ENCODE measurements at places on chromosomes 3 and 15.

- DNase-seq: peak; percentile 97
Measured at GRCh38 chr3:193240850-193241706, at the start of gene PLAAT1. Gene PLAAT1, plus strand, starts transcription at chr3:193241222. Its CDS starts 14,429 bp downstream, at chr3:193255651.

DNA sequence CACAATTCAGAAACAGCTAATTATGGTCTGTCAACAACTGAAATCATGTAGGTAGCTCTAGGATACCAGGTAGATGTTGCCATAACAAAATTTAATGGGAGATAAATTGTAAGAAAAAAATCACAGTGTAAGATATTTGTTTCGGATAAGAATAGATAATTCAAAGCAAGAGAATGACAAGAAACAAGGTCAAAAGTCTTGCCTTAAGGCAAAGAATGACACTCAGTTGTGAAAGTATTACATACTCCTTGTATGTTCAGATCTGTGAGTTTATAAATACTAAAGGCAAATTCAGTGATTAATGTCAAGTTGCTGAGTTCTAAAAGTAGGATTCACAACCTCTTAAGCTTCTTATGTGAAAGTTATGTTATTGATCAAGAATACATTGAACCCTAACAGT, 772.2 kb upstream of the SGO1 start:
- no peak for DNase-seq

- no peak for DNase-seq
Measured at GRCh38 chr15:100690795-100691158, 88.4 kb downstream of the ASB7 start.

DNA sequence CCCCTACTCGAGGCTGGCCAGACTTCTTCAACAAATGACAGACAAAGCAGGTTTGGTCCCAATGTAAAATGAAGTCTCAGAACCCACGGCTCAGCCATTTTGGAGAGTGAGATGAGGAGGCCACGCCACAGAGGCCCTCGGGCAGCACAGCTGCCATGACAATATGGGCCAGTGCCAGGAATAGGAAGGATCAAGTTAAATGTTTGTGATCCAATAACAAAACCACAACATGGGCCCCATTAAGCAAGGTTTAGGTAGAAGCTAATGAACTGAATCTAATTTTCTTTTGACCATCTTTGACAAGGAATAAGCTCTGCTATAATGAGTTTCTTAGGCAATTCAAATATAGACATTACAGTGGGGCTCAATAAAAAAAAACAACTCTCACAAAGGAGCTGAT, 52.6 kb downstream of the RFTN1 start:
- peak; percentile 61 for DNase-seq

DNA sequence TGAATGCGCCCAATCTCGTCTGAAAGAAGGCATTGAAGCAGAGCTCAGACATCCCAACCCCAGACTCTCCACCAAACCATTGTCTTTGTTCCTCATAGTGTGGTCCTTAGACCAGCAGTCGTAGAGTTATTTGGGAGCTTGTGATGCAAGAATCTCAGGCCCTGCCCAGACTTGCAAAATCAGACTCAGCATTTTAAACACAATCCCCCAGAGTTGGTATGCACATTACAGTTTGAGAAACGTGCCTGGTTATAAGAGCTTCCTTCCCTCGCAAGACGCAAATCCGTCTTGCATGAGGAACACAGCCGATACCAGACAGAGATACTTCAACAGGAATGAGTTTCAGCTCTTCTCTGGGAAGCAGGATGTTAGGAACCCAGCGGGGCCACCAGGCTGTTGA, 38.9 kb upstream of the IREB2 start:
- DNase-seq: no peak

GRCh38 chr3:39148435-39149058, 4.8 kb downstream of the CSRNP1 start:
- no peak for DNase-seq

DNA sequence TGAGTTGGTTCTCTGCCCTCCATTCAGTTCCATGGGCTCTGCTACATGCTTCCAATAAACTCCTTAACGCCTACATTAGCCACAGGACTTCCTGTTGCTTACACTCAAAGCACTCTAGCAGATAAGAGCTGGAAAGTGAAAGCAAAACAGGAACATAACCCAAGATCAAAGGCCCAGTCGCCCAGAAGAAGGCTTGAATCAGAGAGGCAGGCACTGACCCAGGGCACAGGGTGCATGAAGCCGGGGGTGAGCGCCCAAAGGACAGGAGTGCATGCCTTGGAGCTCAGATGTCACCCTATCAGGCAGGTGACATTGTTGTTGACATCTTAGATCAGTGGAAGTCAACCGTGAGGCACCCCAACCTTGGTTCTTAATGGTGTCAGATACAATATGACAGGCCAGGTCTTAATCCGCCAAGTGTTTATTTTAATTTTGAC, 235.1 kb downstream of the UACA start:
- no peak for DNase-seq

DNA sequence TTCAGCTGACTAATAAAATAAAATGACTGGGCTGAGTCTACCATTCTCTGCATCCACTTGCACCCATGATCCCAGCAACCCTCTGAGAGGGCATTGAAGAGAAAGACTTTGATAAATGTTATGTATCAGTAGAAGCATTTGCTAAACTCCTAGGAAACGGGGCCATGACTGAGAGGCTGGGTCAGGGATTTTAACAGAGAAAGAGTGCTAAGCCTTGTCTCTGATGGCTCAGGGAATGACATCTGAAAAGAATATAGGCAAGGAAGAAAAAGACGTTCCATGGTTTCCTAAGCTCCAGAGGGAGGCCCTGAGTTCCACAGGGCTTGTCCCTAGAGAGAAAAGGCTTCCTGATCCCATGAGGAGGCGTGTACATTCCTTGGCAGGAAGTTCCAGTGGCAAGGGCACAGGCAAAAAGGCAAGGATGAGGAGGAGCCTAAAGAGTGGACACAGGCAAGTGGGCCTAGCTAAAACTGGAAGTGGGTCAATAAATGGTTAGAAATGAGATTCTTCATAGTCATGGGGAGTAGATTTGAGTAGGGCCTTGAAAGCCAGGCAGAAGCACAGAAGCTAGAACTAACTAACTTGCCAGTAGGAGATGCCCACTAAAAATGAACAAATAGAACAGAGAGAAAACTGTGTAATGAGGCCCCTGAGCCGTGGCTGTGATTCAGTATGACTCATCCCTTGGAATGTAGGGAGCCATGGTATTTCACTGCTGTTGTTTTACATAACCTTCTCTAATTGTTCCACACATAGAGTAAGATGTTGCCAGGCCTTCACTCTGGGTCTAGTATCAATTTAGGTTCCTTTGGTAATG, 44.9 kb upstream of the MANF start:
- no peak for DNase-seq

GRCh38 chr3:22475665-22476240, 724.7 kb upstream of the ZNF385D start:
- no peak for DNase-seq

DNA sequence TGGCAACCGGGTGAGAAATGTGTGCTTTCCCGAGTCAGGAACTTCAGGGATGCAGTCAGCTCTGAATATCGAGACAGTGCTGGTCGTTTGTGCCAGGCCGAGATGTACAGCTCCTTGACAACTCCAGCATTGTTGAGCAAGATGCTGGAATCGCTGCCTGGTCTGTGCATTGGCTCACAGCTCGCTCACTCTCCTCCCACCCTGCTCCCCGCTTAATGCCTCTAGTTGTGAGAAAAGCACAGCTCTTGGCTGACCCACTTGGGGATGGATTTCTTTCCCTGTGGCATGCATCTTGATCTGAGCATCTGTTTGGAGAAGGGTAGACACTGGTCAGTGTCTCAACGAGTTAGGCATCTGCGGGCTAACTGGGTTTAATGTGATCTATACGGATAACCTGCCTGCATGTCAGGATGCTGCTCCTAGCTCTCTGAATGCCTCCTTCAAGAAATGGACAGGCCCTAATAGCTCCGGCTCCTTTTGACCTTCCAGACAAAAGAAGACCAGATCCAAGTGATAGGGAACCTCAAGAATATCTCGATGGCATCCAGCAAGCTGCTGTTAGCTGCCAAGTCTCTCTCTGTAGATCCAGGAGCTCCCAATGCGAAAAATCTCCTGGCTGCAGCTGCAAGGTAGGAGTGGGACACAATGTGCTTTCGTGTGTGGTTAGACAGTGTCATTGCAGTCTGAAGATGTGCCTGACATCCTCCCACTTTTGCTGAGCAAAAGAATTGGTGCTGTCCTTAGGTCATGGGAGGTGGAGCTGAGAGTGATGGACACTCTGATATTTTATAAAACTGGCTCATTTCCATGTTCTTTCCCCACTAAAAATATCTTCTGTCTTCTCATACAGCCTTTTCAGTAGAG, 302.2 kb upstream of the TPM1 start:
- DNase-seq: no peak

GRCh38 chr15:74385733-74386132, 18.3 kb upstream of the CYP11A1 start:
- DNase-seq: no peak

- no peak for DNase-seq
Measured at GRCh38 chr3:160643994-160644393, 33.0 kb upstream of the ARL14 start.

DNA sequence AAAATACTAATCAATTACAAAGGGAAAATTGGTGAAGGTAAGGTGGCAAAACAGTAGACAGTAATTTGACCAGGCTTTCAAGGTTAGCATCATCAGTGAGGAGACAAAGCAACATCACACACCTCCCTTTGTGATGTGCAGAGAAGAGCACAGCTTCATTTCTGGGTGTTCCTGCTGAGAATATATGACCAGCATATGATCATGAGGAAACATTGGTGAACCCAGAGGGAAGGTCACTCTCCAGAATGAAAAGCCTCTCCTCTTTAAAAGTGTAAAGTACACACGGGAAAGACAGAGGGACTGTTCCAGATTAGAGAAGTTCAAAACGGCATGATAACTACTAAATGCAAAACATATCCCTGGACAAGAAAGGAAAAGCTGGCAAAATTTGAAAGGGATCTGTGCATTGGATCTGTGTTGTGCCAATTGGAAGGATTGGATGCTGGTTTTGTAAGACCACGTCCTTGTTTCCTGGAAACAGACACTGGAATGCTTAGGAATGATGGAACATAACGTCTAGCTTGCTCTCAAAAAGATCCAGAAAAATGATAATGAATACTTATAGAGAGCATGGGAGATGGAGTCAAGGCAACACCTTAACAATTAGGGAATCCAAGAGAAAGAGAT, 80.6 kb upstream of the MITF start:
- no peak for DNase-seq

GRCh38 chr3:24296441-24297205, 198.0 kb downstream of the THRB start:
- DNase-seq: no peak

DNA sequence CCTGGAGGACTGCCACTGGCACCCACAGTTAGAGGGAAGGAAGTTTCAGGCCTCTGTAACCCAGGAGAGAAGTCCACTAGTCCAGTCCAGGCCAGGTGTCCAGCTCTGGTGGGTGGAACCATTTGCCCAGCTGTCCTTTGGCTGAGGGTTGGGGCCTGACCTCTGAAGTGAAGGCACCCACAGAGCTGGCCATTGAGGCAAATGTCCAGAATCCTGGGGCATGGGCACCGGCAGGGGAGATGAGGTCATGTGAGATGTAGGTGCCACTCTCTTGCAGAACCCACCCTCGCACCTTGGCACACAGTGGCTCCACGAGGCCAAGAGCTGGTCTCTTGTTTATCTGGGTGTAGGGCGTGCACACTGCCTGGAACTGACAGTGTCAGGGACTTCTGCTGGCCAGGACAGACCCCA, 162.8 kb downstream of the SMAD6 start:
- no peak for DNase-seq

GRCh38 chr3:160697637-160698380, 20.8 kb downstream of the ARL14 start:
- peak; percentile 17 for DNase-seq

DNA sequence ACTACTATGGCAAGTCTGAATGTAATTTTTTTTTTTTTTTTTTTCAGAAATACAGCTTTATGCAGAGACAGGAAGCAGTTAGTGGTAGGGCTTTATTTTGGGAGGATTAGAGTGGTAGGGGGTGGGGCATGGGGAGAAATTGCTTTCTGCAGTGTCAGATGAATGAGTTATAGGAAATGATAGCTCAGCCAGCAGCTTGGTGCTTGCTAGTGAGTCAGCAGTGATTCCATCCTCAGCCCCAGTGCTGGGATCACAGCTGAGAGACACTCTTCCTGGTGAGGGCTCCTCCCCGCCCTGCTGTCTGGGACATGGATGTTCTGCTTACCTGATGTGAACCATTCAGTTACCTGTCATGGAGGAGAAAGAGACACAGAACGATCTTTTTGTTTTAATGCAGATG, 39.6 kb downstream of the SEMA6D start:
- no peak for DNase-seq

GRCh38 chr15:66505430-66505811, 295 bp downstream of the ZWILCH start:
- DNase-seq: no peak

DNA sequence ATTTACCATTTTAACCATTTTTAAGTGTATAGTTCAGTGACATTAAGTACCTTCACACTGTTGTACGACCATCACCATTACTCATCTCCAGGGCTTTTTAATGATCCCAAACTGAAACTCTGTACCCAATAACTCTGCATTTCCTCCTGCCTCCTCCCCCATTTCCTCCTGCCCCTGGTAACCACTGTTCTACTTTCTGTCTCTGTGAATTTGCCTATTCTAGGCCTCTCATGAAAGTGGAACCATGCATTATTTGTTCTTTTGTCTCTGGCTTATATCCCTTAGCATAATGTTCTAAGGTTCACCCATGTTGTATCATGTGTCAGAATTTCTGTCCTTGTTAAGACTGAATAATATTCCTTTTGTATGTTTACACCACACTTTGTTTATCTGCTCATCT, 154.2 kb downstream of the MECOM start:
- no peak for DNase-seq

GRCh38 chr15:39447346-39447745, 133.5 kb upstream of the THBS1 start:
- DNase-seq: no peak

- DNase-seq: no peak
Measured at GRCh38 chr3:13685721-13686120, 136.8 kb downstream of the FBLN2 start.

DNA sequence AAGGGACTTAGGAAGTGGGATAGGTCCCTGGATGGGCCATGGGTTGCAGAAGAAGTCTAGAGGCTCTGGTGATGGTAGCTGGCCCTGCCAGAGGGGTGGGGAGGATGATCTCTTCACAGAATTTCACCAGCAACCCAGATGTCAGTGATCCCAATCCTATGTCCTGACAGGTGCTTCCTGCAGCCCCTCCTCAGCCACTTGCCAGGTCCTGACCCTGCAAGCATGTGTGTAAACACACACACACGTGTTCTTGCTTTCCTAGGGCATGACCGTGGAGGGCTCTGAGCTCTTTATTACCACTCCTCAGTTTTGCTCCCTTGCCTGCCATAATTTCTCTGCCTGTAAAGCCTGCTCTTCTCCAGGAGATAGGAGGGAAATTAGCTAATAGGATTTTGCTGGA, 12.5 kb downstream of the TEX264 start:
- DNase-seq: no peak

- no peak for DNase-seq
Measured at GRCh38 chr3:50003216-50003615, 63.3 kb downstream of the RBM6 start.

GRCh38 chr3:13276438-13277195, 143.5 kb downstream of the NUP210 start:
- no peak for DNase-seq

- DNase-seq: no peak
Measured at GRCh38 chr3:13501521-13501920, 21.4 kb downstream of the HDAC11 start.

- DNase-seq: peak; percentile 37
Measured at GRCh38 chr3:140276703-140277102, 341.7 kb downstream of the CLSTN2 start.
